Activated naive CD8-positive, alpha-beta T cell treated with anti-CD3 and anti-CD28 coated beads for 36 hours (primary cell): ENCODE measurements at places on chromosomes 1 and 21.

DNA sequence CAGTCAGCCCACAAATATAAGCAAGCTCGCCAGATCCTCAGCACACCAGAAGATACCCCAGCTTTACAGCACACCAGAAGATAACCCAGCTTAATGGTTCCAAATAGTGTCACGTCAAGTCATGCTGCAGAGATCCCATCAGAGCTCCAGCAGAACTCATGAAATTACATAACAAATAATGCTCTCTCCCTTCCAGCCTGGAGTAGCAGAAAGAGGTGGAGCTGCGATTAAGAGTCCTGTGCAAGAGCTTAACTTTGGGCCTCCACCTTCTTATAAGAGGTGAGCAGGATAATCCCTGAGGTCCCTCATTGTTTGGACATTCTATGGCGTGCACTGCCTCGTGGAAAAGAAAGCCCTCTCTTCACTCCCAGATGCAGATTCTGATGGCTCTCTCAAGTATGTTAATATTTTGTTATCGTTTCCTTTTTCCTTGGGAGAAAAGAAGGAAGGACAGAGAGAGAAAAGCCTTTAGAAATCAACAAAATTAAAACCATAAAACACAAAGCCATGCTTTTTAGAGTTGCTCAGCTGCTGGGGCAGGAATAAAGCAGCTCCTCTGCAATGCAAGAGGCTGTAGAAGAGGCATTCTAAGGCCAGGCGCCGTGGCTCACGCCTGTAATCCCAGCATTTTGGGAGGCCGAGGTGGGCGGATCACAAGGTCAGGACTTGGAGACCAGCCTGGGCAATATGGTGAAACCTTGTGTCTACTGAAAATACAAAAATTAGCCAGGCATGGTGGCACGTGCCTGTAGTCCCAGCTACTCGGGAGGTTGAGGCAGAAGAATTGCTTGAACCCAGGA lies 59.1 kb downstream of the GLUL start:
- DNase-seq: no peak

DNA sequence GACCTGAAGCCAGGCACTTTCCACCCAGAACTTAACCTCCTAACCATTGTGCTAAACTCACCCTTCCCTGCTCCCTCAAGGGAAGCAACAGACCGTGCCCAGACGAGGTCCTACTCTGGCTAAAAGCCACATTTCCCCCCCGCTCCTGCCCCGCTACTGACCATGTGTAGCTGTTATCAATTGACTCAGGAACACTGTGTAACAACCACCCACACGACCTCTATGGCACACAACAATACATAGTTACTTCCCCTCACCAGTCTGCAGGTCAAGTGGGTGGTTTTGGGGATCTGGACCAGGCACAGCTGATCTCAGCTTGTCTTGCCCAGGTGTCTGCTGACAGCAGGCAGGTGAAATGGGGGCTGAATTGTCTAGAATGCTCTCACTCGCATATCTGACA lies 40.1 kb downstream of the CAMK2N1 start:
- no peak for DNase-seq

DNA sequence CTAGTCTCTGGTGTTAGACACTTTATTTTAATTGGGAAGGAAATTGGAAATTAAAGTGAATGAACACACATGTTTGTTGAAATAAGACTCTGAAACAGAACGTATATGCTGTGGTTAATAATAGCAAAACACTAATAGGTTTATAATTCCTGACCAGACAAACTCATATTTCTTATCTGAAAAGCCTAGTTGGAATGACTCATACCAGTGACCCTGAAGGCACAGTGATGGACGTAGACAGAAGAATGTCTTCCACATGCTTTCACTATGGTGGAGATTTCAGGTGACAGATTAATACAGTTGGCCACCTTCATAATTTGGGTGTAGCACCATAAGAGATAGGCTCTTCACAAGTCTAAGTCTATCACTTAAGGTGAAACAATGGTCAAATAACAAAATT lies 83.0 kb upstream of the COL11A1 start:
- DNase-seq: no peak

DNA sequence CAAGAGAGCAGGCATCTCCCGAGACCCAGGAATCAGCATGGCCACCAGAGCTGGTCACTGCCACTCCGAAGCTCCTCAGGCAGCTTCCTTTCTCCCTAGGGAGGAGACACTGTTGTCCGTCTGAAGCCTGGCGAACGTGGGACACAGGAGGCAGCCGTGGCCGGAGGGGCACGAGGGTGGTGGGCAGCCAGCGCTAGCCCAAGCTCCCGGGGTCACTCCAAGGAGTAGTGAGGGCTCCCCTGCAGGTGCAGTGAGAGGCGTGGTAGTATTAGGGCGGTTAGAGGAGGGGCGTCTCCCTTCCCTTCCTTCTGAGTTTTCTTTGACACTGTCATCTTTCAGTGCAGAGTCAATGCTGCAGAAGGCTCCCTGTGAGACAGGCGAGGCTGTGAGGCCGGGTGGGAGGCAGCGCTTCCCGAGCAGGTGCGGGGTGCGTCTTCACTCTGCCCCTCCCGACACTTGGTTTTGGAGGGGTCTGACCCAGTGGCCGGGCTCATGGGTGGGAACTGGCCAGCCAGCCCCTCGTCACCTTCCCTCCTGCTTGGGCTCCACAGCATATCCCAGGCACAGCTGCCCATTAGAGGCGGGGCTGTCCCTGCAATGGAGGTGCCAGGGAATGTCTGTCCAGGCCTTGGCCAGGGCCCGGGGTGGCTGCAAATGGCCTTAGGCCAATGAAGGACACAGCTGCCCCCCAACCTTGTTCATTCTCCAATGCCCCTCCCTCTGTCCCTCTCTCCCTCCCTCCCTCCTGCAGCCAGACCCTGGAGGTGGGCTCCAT lies 171.6 kb upstream of the ARHGEF16 start:
- DNase-seq: no peak

DNA sequence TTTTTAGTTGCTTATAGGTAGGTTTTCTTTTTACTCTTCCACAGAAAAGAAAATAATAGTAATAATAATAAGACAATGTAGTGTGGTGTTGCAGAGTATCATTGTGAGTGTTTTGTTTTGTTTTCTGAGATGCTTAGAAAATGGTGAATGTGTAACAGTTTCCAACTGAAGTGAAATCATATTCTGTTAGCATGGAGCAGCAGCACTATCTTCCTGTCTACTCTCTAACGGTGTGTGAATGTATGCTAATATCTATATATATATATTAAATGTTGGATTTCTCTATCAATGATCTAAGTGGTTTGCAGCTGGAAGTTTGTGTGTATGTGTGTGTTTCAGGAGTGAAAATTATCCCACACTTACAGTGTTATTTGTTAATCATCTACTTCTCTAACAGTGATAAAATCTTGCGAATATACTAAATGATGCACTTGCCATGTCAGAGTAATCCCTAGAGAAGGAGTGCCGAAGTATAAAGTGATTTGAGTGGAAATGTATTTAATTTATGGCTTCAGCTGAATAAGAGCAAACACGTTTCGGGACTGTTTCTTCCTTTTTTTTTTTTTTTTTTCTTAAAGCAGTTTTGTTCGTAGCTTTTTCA lies 377 bp downstream of the SAMD13 start:
- DNase-seq: no peak

- DNase-seq: no peak
Measured at GRCh38 chr1:148162363-148162762, 10.3 kb upstream of the NBPF11 start.
